Activated T-cell treated with anti-CD3 and anti-CD28 coated beads, Interleukin-2, amount 50 U/mL, for 24 hours (primary cell): ENCODE measurements at places on chromosomes 12 and 14.

DNA sequence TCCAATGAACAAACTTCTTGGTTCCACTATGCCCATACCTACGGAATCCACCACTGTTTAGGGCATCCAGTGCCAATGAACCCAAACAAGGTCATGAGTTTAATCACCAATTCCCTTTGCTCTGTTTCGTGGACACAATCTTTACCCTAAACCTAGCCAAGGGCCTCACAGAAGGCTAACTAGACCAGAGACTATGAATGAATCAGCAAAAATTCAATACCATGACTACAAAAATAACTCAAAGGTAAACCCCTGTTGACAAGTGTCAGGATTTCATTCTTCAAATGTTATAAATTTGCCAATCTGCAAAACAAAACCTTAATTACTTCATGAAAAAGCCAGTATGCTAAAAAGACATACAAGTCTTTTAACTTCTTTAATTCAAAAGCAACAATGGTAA, 96.7 kb downstream of the CEP128 start:
- DNase-seq, result no peak
- no peak overlapping the region for H3K4me3 ChIP-seq
- H3K4me1 ChIP-seq, result no peaks in the 10 kb centered on the region
- peaks cover under 1% of the 10 kb centered on the region for H3K36me3 ChIP-seq
- no peak overlapping the region for H3K27ac ChIP-seq

DNA sequence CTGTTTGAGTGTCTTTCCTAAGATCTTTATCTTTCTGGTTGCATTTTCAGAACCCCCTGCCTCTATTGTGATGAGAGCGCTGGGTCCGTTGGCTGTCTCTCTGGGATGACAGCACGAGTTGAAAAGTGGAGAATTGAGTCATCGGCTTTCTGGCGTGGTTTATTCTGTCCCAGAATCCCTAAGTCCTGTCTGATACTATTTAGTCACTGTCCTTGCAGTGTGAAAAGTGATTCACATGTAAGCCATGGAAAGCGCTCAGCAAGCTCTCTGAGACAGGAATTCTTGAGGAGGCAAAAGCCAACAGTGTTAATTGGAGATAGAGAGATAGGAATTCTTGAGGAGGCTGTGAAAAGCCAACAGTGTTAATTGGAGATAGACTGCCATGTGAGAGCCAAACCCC, 121.7 kb downstream of the CHST11 start:
- peak overlapping the region; percentile 42 for H3K27ac ChIP-seq
- peaks cover 6% of the 10 kb centered on the region for H3K36me3 ChIP-seq
- H3K4me3 ChIP-seq, result no peak overlapping the region
- peaks cover 82% of the 10 kb centered on the region for H3K4me1 ChIP-seq
- H3K27me3 ChIP-seq, result no peaks in the 10 kb centered on the region

GRCh38 chr14:34420547-34421150, 41.4 kb downstream of the SPTSSA start:
- H3K4me1 ChIP-seq, result no peaks in the 10 kb centered on the region
- DNase-seq, result no peak
- no peak overlapping the region for H3K27ac ChIP-seq

- peaks cover 6% of the 10 kb centered on the region for H3K4me1 ChIP-seq
- H3K27ac ChIP-seq, result no peak overlapping the region
- H3K4me3 ChIP-seq, result no peak overlapping the region
- peaks cover 37% of the 10 kb centered on the region for H3K27me3 ChIP-seq
Observed at GRCh38 chr12:75592086-75592485, 80.7 kb upstream of the KRR1 start.

- H3K36me3 ChIP-seq, result no peaks in the 10 kb centered on the region
- no peak overlapping the region for H3K4me3 ChIP-seq
- no peak for DNase-seq
- peaks cover 5% of the 10 kb centered on the region for H3K27me3 ChIP-seq
- H3K27ac ChIP-seq, result no peak overlapping the region
Observed at GRCh38 chr12:52895726-52896189, 9.1 kb downstream of the KRT8 start.

- H3K27ac ChIP-seq, result no peak overlapping the region
- no peaks in the 10 kb centered on the region for H3K4me1 ChIP-seq
- no peaks in the 10 kb centered on the region for H3K36me3 ChIP-seq
- no peaks in the 10 kb centered on the region for H3K27me3 ChIP-seq
- no peak for DNase-seq
- no peak overlapping the region for H3K4me3 ChIP-seq
Observed at GRCh38 chr12:49439042-49439441, 71.8 kb downstream of the SPATS2 start.

GRCh38 chr14:20799456-20799891, 3.2 kb downstream of the RNASE1 start:
- no peak for DNase-seq
- no peaks in the 10 kb centered on the region for H3K27me3 ChIP-seq
- no peak overlapping the region for H3K27ac ChIP-seq
- H3K4me3 ChIP-seq, result no peak overlapping the region
- H3K4me1 ChIP-seq, result peaks cover 5% of the 10 kb centered on the region

DNA sequence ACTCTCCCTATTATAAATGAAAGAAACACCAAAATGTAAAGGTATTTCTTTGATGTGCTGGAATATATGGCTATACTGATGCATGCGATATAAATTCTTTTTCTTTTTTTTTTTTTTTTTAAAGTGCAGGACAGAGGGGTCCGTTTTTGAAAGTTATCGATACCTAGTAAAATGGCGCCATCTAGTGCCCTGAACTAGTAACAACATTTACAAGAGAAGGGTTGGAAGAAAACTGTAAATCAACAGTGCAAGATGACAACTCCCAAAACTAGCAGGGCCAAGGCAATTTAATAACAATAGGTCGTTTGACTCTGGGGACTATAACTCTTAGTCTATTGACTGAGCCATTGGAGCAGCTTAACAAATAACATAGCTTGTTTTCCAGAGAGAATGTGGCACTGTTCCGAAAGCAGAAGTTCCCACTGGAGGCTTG, 137.7 kb downstream of the SPTSSA start:
- DNase-seq, result no peak
- H3K4me1 ChIP-seq, result peaks cover 2% of the 10 kb centered on the region
- no peaks in the 10 kb centered on the region for H3K27me3 ChIP-seq
- H3K4me3 ChIP-seq, result no peak overlapping the region

DNA sequence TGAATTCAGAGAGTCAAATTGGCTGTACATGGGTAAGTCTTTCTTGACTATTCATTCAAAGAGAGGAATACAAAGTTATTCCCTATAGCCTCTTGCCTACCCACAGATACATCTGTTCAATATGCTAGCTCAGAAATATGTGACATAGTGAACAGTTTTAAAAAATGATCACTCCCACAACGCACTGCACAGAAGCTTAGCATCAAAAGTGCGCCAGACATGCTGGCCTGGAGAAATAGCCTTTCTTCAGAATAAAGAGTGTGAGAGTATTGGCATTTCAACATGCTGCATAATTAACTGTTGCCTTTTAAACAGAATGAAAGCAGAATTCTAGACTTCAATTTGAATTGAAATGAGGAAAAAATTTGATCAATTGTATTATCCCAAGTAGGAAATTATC, 27.0 kb downstream of the GPR19 start:
- no peak overlapping the region for H3K27ac ChIP-seq
- no peak overlapping the region for H3K4me3 ChIP-seq
- no peak for DNase-seq

DNA sequence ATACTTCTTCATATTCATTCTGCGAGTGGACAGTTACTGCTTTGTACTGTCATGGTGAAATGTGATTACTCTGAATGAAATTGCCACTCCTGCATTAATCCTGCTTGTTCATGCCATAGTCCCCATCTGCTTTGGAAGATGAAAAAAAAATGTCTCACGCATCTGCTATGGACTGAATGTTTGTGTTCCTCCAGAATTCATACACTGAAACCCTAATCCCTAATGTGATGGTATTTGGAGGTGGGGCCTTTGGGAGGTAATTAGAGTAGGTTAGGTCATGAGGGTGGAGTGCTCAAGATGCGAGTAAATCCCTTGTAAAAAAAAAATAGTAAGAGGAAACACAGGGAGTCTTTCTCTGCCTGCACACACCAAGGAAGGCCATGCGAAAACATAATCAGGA, 427.2 kb downstream of the TMTC2 start:
- no peaks in the 10 kb centered on the region for H3K36me3 ChIP-seq
- no peak for DNase-seq
- no peaks in the 10 kb centered on the region for H3K27me3 ChIP-seq
- H3K4me3 ChIP-seq, result no peak overlapping the region
- H3K27ac ChIP-seq, result no peak overlapping the region

- peaks cover 2% of the 10 kb centered on the region for H3K4me1 ChIP-seq
- no peak overlapping the region for H3K4me3 ChIP-seq
- H3K27me3 ChIP-seq, result peaks cover 12% of the 10 kb centered on the region
Observed at GRCh38 chr14:103296987-103297386, 37.0 kb upstream of the EIF5 start.

DNA sequence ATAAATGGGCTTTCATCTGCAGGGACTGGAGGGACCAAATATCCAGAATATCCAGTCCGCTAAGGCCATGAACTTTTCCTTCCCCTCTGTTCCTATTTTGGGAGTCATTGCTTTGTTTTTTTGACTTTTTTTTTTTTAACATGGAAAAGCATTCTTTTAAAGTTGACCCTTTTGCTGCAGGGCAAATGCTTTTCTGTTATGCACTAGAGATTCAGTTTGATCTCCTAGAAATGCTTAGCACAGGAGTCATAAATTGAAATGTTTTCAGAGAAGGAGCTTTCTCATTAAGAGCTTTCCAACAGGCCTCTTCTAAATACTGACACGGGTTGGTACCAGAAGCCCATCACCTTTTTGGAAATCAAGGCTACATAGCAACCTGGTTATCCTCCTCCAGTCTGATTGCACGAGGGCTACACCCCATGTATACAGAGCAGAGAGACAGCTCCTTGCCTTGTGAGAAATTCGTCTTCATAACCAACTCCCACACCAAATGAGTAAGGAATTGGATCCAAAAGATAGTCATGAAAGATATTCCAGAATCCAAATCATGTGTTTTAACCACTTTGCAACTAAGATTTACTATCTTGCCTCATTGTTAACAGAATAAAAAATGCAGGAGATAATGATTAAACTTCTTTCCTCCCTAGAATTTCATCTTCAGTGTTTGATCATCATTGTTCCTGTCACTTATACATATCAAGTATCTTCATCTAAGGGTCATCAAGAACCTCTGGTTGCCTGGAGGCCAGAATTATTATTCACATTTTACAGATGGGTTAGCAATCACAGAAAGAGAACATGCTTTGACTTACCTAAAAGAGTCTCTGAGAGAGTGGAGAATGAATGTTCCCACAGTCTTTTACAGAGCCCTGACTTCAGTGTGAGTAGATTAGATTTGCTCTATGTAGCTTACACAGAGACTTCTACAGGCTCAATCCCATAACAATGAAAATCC, 389.4 kb downstream of the ZFP36L1 start:
- peaks cover 47% of the 10 kb centered on the region for H3K4me1 ChIP-seq
- H3K27me3 ChIP-seq, result no peaks in the 10 kb centered on the region
- no peaks in the 10 kb centered on the region for H3K36me3 ChIP-seq
- no peak for DNase-seq

- peaks cover 19% of the 10 kb centered on the region for H3K27me3 ChIP-seq
- no peaks in the 10 kb centered on the region for H3K36me3 ChIP-seq
- H3K4me3 ChIP-seq, result no peak overlapping the region
Observed at GRCh38 chr14:90193925-90194324, 62.4 kb upstream of the PSMC1 start.

DNA sequence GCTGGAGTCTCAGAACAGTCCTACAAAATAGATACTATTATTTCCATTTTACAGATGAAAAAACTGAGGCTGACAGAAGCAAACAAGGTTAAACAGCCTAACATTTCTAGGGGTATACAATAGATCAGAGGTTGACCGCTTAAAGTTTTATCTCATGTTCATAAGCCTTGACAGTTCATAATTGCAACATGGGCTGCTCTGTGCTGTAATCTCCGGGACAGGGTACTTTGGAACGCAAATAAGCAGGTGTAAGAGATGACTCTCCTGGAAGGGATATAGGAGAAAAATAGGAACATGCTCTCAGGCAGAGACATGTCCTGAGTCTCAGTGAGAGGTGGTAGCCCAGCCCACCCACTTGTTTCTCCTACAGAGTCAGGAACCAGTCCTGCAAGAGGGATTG, 72.8 kb upstream of the RBM19 start:
- DNase-seq, result no peak
- no peaks in the 10 kb centered on the region for H3K36me3 ChIP-seq
- peaks cover 37% of the 10 kb centered on the region for H3K27me3 ChIP-seq
- no peak overlapping the region for H3K4me3 ChIP-seq

DNA sequence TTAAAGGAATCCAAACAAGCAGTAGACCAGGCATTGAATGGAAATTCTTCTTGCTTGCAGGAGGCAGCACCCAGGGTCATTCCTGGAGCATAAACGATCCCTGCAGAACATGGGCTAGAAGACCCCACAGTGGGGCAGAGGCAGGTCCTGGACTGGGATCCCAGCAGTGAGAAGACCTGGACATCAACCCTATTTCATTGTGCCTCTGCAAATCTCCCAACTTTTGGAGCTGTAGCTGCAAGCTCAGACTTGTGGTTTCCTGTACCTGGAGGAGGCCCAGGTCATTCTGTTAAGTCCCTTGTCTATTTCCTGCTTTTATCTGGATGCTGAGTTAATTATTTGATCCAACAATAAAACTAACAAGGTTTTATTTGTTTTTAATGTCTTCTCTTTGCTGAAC, 61.7 kb downstream of the CALM1 start:
- no peaks in the 10 kb centered on the region for H3K36me3 ChIP-seq
- no peak overlapping the region for H3K4me3 ChIP-seq
- H3K27ac ChIP-seq, result no peak overlapping the region
- no peaks in the 10 kb centered on the region for H3K27me3 ChIP-seq
- H3K4me1 ChIP-seq, result no peaks in the 10 kb centered on the region

GRCh38 chr12:121288158-121288845, 8.2 kb downstream of the CAMKK2 start:
- peaks cover 65% of the 10 kb centered on the region for H3K36me3 ChIP-seq
- no peak overlapping the region for H3K4me3 ChIP-seq
- no peak for DNase-seq
- peaks cover 16% of the 10 kb centered on the region for H3K4me1 ChIP-seq
- no peaks in the 10 kb centered on the region for H3K27me3 ChIP-seq

GRCh38 chr14:34103176-34103575, 152.3 kb upstream of the EGLN3 start:
- peaks cover 7% of the 10 kb centered on the region for H3K4me1 ChIP-seq
- no peak for DNase-seq
- no peak overlapping the region for H3K4me3 ChIP-seq
- no peaks in the 10 kb centered on the region for H3K27me3 ChIP-seq

- no peak overlapping the region for H3K4me3 ChIP-seq
- H3K27ac ChIP-seq, result no peak overlapping the region
- H3K4me1 ChIP-seq, result peaks cover 20% of the 10 kb centered on the region
- peaks cover 36% of the 10 kb centered on the region for H3K27me3 ChIP-seq
- DNase-seq, result no peak
- no peaks in the 10 kb centered on the region for H3K36me3 ChIP-seq
Observed at GRCh38 chr12:132287391-132288238, 41.8 kb downstream of the GALNT9 start.

GRCh38 chr14:101118746-101119591, 215.4 kb upstream of the RTL1 start:
- no peak overlapping the region for H3K4me3 ChIP-seq
- no peak overlapping the region for H3K27ac ChIP-seq

GRCh38 chr12:45076417-45077026, 25.6 kb upstream of the DBX2 start:
- DNase-seq, result no peak
- H3K4me1 ChIP-seq, result no peaks in the 10 kb centered on the region
- H3K27me3 ChIP-seq, result peaks cover 10% of the 10 kb centered on the region
- no peaks in the 10 kb centered on the region for H3K36me3 ChIP-seq

- H3K4me1 ChIP-seq, result peaks cover 54% of the 10 kb centered on the region
- no peaks in the 10 kb centered on the region for H3K27me3 ChIP-seq
- peaks cover 19% of the 10 kb centered on the region for H3K36me3 ChIP-seq
- no peak overlapping the region for H3K4me3 ChIP-seq
Observed at GRCh38 chr12:92602476-92602875, 100.3 kb upstream of the PLEKHG7 start.

GRCh38 chr14:104277416-104278213, 139.2 kb downstream of the KIF26A start:
- no peaks in the 10 kb centered on the region for H3K36me3 ChIP-seq
- no peaks in the 10 kb centered on the region for H3K4me1 ChIP-seq
- peak; percentile 9 for DNase-seq
- no peak overlapping the region for H3K27ac ChIP-seq
- no peak overlapping the region for H3K4me3 ChIP-seq
- H3K27me3 ChIP-seq, result peaks cover 20% of the 10 kb centered on the region
